ENCODE measurements at places on chromosomes 2 and 18.

GRCh38 chr2:205372141-205372540, 310.2 kb upstream of the NRP2 start:
- DNase-seq, result no peak

DNA sequence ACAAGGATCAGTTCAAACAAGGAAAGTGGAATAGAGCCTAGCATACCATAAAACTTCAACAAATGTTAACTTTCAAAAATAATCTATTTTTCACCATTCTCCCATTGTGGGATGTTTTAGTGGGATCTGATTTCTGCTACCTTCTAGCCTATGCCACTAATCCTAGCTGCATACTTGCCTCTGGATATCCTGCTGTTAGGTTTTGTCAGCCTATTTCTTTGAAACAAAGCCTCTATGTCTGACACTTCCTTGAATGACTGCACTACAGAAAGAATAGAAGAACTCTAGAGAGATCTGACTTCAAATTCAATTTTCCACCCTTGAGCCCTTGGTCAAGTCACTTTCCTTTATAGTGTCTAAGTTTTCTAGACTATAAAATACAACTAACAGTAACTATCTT, 291.5 kb downstream of the PTH2R start:
- DNase-seq, result no peak

GRCh38 chr2:224366267-224366844, 35.6 kb downstream of the FAM124B start:
- no peak for DNase-seq

GRCh38 chr2:12270876-12271588, 445.7 kb upstream of the TRIB2 start:
- no peak for DNase-seq

DNA sequence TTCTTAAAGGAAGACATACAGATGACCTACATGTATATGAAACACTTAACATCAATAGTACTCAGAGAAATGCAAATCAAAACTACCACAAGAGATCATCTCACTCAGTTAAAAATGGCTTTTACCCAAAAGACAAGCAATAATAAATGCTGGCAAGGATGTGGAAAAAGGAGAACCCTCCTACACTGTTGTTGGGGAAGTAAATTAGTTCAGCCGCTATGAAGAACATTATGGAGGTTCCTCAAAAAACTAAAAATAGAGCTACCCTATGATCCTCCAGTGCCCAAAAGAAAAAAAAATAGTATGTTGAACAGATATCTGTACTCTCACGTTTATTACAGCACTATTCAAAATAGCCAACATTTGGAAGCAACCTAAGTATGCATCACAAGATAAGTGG, 1579.4 kb upstream of the TMEFF2 start:
- DNase-seq, result no peak

DNA sequence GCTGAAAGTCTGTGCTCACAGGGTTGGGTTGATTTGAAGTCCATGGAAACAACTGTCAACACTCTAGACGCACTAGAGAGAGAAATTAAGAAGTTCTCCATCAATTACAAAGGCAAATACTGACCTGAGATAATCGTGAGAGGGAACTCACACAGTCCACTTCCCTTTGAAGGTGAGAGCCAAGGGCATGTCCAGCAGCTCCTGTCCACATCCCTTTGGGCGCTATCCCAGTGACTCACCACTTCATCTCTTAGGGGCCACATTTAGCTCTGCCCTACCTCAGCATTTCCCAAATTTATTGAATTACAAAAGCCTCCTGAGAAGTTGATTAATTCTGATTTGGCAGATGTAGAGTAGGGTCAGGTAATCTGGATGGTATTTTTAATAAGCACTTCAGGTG, 148.8 kb upstream of the MAPRE2 start:
- DNase-seq, result no peak

- DNase-seq, result no peak
Measured at GRCh38 chr2:79994161-79994560, 310.4 kb downstream of the LRRTM1 start.

DNA sequence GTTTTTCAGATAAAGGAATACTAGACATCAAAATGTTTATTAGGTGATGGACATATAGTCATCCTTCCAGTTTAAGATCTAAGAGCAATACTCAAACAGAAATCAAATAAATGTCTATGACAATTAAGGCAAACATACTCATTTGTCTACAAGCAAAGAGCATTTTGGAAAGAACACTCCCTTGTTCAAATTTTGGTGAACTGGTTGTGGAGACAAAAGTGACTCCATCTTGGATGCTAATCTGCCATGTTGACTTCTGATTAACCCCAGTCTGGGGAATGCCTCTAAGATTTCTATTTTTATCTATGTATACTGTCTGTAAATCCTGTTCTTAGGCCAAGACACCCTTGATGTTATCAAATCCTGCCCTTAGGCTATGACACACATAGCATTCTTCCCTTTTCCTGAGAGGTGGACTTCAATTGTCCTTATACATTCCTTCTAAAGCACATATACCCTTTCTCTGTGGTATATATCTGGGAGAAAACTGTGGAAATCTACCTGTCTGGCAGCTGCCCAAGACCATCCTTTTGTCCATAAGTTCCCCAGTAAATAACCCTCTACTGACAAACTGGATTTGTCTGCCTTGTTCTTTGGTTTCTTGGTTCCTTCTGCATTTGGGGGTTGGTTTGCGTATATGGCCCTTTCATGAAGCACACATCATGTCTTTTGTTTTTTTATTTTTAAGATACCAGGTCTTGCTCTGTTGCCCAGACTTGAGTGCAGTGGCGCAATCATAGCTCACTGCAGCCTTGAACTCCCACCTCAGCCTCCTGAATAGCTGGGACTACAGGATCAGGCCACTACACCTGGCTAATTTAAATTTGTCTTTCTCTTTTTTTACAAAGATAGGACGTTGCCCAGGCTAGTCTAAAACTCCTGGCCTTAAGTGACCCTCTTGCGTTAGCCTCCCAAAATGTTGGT, 12.5 kb upstream of the PLEKHM3 start:
- no peak for DNase-seq

DNA sequence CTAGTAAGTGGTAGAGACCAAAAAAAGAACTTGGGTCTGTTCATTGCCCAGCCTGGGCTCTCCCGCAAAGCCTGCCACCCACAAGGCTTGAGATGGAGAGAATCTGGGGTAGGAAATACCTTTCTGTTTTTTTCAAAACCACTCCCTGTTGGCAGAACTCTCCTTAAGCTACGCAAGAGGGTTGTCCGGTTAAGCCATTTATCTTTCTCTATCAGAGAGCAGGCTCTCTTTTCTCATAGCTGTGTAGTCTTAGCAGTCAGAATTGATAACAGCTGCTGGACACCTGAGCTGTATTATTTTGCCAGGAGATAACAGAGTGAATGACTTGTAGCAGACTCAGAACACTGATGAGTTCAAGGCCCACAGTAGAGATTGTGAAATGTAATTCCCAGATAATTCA, 1088.1 kb downstream of the TSN start:
- no peak for DNase-seq

GRCh38 chr18:27057519-27058234, 127.4 kb downstream of the CHST9 start:
- DNase-seq, result no peak

DNA sequence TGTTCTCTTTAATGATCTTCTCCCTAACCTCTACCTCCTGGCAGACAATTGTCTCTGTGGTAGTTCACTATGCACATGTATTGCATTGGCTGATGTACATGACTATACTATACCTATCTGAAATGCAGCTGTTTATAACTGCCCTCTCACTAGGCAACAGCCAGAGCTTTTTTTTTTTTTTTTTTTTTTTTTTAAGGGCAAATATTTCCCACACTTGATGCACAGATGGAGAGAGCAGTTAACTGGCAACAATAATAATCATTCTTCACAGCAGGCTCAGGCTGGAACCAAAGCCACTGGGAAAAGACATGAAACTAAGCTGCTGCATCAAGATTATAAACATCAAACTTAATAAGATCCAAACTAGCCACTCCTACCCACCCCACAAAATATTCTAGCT, 707.7 kb downstream of the LRP1B start:
- no peak for DNase-seq

DNA sequence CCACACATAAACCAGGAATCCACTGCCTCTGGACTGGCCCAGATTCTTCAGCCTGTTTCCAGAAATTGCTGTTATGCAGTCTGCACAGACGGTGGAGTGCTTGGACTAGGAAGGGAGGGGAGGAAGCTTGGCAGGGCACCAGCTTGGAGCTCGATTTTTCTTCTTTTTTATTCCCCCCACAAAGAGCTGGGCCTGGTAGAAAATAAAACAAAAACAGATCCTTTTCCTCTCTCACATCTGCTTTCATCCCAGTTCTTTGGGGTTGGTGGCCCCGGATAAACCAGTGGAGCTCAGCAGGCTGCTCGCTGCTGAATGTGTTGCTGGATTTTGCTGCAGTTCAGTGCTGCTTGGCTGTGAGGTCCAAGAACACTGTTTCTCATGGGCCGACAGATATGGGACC, 16.0 kb downstream of the LRRTM1 start:
- no peak for DNase-seq

DNA sequence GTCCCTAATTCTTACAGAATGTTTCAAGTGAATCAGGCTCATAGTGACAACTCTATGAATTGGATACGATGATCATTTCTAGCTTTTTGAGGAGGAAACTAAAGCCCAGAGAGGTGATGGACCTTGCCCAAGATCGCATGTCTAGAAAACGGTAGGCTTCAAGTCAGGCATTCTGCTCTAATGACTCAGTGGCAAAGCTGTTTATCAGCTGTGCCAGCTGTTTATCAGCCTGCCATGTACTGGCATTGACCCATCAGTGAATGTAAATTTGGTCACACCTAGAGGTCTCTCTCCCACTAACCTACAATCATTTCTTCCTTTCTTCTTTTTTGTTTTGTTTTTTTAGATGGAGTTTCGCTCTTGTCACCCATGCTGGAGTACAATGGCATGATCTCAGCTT, 6.1 kb upstream of the DAW1 start:
- DNase-seq, result no peak

DNA sequence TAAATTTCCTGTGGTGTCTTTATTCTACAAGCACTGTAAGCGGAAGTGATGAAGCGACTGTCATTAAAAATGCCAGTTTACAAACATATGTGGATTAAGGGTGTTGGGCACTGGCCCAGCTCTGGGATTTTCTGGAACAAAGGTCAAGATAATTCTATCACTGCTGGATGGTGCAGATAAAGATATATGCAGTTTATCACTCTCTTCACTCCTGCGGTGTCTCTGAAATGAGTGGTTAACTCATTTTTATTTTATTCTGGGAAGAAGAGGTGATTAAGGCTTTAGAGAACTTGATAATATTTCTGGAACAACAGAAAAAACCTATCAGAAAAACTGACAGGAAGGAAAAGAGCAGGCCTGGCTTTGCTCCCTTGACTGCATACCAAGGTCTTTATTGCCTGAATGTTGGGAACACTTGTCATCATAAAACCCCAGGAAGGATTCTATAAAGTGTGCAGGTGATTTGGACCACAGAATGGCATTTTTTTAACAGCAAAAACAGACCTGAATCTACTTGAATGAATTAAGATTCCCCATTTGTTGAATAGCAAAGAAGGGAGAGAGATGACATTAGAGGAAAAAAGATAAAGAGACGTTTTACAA, 32.4 kb downstream of the ABCB11 start:
- no peak for DNase-seq

DNA sequence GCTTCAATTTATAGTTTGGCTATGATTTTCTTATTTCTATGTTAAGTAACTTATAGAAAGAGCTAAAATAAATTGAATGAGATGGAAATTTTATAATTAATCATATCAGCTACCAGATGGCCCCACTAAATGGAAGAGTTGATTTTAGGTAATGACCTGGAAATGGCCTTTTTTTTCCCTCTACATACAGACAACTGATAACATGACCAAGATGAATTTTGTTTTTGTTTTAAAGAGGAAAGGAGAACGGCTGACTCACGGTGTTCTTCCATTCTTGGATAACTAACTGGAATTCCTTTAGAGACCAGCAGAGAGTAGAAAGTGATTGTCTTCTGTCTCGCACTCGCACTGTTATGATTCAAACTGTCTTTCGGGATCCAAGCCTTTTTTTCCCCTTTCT, 91.0 kb downstream of the TMEM185B start:
- DNase-seq, result no peak

- DNase-seq, result no peak
Measured at GRCh38 chr2:238117199-238118154, 17.3 kb downstream of the ESPNL start.

DNA sequence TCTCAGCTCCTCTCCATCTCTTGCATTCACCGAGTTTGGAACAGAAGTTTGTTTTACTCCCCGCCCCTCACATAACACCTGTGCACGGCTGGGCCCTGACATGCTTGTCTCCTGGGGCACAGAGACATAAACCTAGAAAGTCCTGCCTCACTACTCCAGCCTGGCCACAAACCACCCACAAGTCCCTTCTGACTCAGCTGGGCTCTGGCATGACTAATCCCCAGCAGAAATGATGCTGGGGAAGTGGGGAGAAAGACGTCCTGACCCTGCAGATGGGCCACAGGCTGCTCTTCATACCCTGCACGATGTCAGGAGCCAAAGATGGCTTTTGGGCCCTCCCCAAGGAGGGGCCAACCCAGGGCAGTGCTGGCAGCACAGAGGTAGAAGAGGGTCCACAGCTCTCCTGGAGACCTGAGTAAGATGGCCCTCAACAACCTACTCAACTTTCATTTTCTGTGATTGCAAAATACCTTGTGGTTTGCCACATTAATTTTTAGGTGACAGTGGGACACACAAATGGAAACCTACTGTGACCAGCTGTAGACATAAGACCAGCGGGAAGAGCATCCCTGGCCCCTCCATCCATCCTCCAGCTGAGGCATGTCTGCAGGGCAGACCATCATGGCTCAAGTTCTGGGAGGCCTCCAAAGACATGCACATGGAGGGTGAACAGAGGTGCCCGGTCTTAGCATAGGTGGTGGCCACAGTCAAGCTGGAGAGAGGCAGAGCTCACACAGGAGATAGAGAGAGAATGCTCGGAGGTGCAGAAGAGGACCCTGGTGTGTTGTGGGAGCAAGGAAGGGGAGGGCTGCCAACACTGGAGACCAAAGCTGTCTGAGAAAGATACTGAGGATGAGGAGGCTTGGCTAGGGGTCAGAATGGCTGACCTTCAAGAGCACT, 40.0 kb downstream of the DNMT3A start:
- DNase-seq, result peak; percentile 74

DNA sequence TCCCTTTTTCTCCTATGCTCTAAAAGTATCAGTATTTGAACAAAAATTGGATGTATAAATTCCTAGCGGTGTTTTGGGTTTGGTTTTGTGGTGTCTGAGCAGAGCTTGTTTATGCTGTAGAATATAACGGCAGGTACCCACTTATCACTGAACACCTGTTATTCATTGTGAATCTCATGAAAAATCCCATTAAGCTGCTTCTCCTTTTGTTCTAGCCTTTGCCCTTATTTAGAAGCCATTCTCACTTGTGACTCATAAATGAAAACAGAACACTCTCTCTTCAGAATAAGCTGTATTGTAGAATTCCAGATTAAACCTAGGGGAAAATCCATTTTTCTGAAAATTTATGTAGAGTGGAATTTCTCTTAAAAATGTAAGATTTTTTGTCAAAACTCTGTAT, 104.0 kb downstream of the PRPF40A start:
- DNase-seq, result no peak

DNA sequence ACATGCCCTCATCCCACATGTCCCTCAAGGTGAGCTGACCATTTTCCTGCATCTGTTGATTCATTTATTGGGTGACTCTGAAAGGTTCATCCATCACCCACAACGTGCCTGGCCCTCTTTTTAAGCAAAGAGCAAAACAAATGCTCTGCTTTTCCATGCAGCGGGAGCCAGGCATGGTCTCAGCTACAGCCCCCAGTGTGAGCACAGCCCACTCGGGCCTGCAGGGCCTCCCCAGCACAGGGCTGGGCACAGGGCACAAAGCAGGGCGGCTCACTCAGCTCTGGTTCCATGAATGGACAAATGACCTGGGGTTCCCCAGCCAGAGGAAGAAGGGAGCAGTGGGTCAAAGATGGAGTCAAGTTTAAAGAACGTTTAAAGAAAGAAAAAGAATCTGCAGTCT, 24.1 kb upstream of the OTOS start:
- no peak for DNase-seq
